ENCODE measurements at places on chromosomes 6 and 20.

GRCh38 chr20:48405909-48406308 is 421.9 kb downstream of the PREX1 start:
- DNase-seq: no peak

DNA sequence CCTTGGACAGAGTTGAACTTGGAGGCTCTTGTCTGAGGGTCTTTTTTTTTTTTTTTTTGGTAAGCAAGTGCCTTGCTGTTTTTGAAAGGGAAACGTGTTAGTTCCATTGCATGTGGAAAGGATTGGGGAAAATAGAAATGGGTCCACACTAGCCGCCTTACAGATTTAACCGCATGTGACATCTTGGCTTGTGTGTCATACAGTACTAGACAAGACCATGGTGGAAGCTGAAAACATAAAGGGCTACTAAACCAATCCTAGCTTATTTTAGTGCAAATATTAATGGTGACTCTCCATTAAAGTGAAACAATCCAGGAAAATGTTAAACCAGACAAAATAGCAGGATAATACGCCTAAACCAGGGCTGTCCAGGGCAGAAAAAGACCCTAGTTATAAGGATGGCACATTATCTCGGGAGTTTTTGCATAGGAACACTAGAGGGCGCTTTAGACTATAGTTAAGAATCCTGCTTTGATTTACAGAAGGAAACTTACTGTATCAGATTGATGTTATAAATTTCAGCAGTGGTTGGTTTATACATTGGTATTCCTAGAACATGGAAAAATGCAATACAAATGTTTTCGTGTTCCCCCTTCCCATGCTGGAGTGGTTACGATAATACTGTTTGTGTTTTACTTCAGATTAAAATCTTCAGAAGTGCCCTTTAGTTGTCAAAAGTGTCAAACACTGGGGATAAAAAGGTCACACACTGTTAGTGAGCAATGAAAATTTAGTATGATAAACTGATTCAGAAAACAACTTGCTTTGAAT is 59.8 kb upstream of the DEK start:
- DNase-seq: peak; percentile 18

- no peak for DNase-seq
Observed at GRCh38 chr6:115706324-115706723, 354.4 kb downstream of the FRK start.

- no peak for DNase-seq
Observed at GRCh38 chr6:83702077-83702476, 6.8 kb downstream of the SNAP91 start.

DNA sequence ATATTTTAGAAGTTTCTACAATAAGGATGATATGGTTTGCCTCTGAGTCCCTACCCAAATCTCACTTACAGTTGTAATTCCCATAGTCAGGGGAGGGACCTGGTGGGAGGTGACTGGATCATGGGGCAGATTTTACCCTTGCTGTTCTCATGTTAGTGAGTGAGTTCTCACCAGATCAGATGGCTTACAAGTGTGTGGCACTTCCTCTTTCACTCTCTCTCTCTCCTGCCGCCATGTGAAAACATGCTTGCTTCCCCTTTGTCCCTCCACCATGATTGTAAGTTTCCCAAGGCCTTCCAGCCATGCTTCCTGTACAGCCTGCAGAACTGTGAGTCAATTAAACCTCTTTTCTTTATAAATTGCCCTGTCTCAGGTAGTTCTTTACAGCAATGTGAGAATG is 527.5 kb upstream of the ID4 start:
- DNase-seq: no peak

- DNase-seq: peak; percentile 51
Observed at GRCh38 chr20:24469894-24470745, 691 bp downstream of the SYNDIG1 start.

- no peak for DNase-seq
Observed at GRCh38 chr20:36441416-36441815, 99.9 kb upstream of the MYL9 start.

- no peak for DNase-seq
Observed at GRCh38 chr6:133894795-133895358, 6.0 kb downstream of the TCF21 start.

DNA sequence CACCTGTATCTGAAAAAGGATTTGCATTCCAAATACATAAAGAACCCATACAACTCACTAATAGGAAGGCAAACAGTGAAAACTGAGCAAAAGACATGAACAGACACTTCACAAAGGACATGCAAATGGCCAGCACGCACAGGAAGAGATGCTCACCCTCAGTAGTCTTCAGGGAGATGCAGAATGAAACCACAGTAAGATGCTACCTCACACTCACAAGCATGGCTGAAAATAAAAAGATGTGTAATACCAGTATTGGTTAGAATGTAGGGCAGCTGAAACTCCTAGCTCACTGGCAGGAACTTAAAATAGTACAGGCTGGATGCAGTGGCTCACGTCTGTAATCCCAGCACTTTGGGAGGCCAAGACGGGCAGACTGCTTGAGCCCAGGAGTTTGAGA is 64.6 kb downstream of the SNX5 start:
- DNase-seq: no peak

- DNase-seq: no peak
Observed at GRCh38 chr20:8656335-8656734, 412.6 kb upstream of the PLCB4 start.

- no peak for DNase-seq
Observed at GRCh38 chr6:35453236-35453635, 1.1 kb downstream of the FANCE start.

GRCh38 chr6:72955666-72956065 is 269.6 kb downstream of the KHDC1L start:
- no peak for DNase-seq

DNA sequence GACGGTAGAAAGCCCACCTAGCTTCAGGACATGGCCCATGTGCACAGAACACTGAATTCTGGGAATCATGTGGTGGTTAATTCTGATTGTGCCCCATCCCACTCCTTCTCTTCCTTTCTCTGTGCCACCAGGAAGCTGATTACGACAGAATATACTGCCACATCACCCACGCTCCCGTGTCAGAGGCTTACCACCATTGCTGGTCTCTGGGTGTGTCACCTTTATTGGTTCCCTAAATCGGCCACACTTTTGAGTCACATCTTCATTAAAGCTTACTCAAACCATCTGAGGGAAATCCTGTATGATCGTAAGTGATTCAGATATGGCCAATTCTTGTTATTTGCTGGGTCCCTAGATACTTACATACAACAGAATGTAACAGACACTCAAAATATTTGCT is 3.1 kb downstream of the TRMT6 start:
- no peak for DNase-seq

DNA sequence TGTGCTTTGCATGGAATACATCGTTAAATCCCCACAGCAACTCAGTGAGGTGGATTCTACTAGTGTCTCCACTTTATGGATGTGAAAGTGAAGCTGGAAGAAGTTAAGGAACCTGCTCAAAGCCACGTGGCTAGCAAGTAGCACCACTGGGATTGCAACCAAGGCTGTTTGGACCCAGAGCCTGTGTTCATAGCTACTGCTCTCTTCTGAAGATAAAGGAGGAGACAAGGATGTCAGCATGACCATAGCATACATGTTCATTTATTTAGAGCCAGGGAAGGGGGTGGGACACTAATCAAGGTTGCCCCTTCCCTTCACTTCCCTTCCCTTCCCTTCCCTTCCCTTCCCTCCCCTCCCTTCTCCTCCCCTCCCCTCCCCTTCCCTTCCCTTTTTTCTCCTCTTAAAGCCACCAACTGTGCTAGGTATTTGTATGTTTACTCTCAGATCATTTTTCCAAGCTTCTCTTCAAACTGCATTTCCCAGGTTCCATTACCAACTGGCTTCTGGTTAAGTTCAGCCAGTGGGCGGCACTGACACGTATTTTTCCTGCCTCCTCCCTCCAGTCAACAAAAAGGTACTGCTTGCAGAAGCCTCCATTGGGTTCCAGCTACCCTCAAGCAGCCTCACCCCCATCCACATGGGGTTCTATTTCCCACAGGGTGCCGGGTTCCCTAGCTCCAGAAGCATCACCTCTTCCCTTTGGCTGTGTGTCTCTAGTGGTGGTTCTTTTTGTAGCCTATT is 134.9 kb downstream of the BCAS1 start:
- no peak for DNase-seq

DNA sequence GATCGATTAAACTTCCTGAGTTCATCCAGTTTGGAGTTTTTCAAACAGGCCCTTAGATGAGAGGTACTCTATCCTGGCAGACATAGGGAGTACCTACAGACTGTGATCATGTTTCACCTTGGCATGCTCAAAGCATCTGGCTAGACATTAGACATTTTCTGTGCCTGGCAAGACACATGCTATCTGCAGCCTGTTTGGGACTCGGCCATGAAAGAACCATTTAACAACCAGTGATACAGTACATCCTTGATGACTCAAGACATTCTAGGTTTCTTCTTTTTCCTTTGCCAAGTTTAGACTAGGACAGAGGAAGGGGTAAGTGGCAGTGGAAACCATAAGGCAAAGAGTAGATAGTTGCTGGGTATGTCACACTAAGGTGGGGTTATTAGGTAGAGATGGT is 15.4 kb upstream of the PAQR8 start:
- DNase-seq: no peak

- no peak for DNase-seq
Observed at GRCh38 chr6:158708239-158708638, 58.4 kb downstream of the SYTL3 start.

GRCh38 chr6:91654357-91654756 is 1067.5 kb upstream of the MAP3K7 start:
- peak; percentile 23 for DNase-seq

GRCh38 chr6:149608381-149608982 is 40.0 kb downstream of the KATNA1 start:
- DNase-seq: no peak

GRCh38 chr6:136607932-136608772 is 57.9 kb upstream of the MAP7 start:
- DNase-seq: peak; percentile 41

- DNase-seq: no peak
Observed at GRCh38 chr6:160102956-160103824, 18.4 kb upstream of the SLC22A1 start.

DNA sequence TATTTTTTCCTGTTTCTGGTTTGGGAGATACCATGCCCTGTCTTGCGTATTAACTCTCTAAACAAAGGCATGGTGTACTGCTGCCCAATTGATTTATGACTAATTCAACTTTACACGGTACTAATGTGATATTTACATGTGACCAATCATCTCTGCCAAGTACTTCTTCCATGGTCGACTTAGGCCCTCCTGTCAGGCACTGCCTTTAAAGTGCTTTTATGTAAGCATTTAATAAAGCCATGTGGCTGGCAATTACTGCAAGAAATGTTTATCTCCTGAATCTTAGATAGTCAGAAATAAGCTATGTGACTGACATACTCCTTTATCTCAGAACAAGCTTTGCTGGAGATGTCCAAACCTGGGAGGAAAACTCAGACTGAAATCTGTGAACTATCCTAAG is 323.4 kb downstream of the BTBD3 start:
- no peak for DNase-seq

- no peak for DNase-seq
Observed at GRCh38 chr6:29531668-29532067, 27.9 kb downstream of the UBD start.

DNA sequence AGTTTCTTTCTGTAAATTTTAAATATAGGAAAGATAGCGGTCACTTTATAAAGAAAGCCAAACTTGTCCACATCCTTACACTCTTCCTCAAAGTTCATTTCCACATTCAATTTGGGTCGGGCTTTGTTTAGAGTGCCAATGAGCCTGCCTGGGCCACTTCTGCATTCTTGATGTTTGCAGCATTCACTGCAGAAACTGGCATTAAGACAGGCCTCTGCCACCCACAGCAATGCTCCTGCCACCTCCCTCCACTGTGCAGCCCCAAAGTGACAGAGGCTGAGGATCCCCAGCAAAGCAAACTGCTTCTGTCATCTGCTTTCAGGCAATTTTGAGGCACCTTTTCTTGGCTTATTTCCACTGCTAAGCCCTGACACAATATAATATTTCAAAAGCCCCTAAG is 61.2 kb downstream of the TNFAIP3 start:
- DNase-seq: peak; percentile 25

GRCh38 chr6:142682985-142683384 is 262.0 kb downstream of the HIVEP2 start:
- no peak for DNase-seq

GRCh38 chr6:75116946-75117345 is 88.9 kb downstream of the COL12A1 start:
- DNase-seq: peak; percentile 21

DNA sequence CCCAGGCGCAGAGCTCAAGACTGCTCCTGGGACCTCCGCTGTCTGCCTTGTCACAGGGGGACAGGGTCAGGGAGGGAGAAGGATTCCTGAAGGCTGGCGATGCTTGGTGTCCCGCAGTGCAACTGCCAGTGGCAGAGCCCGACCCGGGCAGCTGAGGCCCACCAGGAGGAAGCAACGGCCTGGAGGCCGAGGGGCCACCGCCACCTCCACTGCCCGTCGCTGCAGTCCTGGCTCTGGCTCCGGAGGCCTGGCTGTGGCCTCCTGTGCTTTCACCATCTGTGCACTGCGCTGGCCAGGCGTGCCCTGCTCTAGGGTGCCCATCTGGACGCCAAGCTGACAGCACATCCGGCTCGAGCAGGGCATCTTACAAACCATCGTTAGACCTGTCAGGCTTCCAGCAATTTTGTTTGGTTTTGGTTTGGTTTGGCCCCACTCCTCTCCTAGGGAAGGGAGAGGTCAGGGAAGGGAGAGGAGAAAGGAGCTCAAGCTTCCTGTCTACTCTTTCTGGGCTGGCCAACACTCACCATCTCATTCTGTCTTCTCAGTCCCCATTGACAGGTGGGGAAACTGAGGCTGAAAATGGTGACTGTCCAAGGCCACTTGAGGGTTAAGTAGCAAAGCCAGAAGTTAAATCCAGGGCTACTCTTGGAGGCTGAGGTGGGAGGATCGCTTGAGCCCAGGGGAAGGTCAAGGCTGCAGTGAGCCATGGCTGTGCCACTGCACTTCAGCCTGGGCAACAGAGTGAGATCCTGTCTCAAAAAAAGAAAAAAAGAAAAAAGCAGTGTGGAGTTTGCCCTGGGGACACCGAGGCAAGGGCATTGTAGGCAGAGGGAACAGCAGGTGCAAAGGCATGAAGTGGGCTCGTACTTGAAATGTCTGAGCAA is 37.7 kb upstream of the NOL4L start:
- no peak for DNase-seq

DNA sequence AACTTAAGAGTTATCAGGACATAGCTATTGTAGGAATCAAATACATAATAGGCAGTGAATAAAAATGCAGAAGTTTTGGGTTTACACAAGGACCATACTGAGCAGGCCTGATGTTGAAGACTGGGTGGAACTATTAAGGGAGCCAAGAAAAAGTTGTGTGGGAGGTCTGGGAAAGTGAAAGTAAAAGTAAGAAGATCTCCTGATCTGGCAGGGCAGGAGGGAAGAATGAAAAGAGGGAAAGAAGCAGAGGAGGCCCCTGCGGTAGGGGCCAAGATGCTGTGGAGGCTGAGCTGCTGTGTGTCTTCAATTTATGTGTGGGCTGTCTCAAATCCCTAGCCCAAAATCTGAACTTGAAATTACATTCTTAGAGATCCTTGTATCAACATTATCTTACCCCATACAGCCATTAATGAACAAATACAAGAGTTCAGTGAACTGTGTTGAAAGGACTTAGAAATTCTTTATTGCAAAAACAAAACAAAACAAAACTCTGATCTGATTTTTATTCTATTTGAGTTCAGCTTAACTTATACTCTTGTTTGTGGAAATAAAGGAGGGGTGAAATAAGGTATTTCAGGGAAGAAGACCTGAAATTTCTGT is 1183.8 kb downstream of the HACE1 start:
- DNase-seq: no peak

GRCh38 chr6:82877213-82878195 is 188.1 kb downstream of the UBE3D start:
- no peak for DNase-seq

GRCh38 chr6:137119196-137120104 is 54.0 kb downstream of the IL22RA2 start:
- no peak for DNase-seq

Data from putamen (tissue), 1 donor.